ENCODE measurements at places on chromosomes 3 and 15. TPM values are rescaled to one million over a fixed set of nuclear protein-coding genes. Genes with fewer than 3 reads are reported as not detected.

DNA sequence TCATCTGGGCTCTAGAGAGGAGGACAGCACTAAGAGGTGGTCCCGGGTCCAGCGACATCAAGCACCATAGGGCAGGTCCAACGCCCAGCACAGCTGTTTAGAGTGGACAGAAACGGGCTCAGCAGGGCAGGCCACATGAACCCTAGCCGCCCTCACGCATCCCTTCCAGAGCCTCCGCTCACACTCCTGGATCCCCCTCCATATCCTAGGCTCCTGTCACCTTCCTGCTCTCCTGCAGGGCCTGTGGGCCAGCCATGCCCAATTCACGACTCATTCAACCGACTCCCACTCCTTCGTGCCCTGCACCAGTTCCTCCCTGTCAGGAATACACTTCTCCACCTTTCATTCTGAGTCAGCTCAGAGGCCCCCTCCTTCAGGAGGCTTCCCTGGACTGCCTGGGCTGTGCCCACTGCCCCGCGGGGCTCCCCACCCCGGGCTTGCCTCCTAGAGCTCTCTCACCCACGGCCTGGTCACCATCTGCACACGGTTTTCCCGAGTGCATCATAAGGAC is 90.2 kb downstream of the LINGO1 start:
- H3K4me1 ChIP-seq: peaks cover 55% of the 10 kb centered on the region
- no peaks in the 10 kb centered on the region for H3K27me3 ChIP-seq
- DNase-seq: no peak
- peak overlapping the region; percentile 49 for H3K4me3 ChIP-seq
- peak overlapping the region; percentile 19 for H3K27ac ChIP-seq

- H3K27me3 ChIP-seq: no peaks in the 10 kb centered on the region
- H3K27ac ChIP-seq: no peak overlapping the region
- no peaks in the 10 kb centered on the region for H3K36me3 ChIP-seq
- DNase-seq: no peak
These were observed 26.0 kb downstream of the CFAP92 start for GRCh38 chr3:128967748-128968355.

- no peaks in the 10 kb centered on the region for H3K4me1 ChIP-seq
- no peak overlapping the region for H3K27ac ChIP-seq
- H3K36me3 ChIP-seq: no peaks in the 10 kb centered on the region
These were observed 727.3 kb downstream of the GRM7 start for GRCh38 chr3:7588236-7588635.

DNA sequence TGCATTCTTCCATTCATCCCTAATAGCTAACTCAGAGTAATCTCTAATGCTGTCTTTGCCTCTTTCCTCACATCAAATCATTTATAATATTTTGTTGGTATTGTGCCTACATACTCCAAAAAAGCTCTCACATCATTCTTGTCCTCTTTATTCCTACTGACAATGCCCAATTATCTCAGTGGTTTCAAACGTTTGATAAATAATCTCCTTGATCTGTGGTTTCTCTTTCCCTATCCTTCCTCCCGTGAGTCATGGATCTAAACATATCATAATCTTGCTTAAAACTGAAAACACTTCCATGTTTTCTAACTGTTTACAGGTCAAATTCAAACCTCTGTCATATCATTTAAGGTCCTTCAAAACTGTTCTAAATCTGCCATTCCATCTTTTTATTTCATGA is 115.1 kb downstream of the CNTN6 start:
- no peaks in the 10 kb centered on the region for H3K36me3 ChIP-seq
- no peak overlapping the region for H3K4me3 ChIP-seq
- DNase-seq: no peak
- H3K27me3 ChIP-seq: no peaks in the 10 kb centered on the region
- H3K4me1 ChIP-seq: no peaks in the 10 kb centered on the region

- no peak overlapping the region for H3K27ac ChIP-seq
- H3K4me1 ChIP-seq: peaks cover 45% of the 10 kb centered on the region
- no peaks in the 10 kb centered on the region for H3K27me3 ChIP-seq
These were observed 65.3 kb downstream of the FLNB start for GRCh38 chr3:58073301-58074108.

GRCh38 chr3:45199837-45200648 is 26.0 kb downstream of the TMEM158 start:
- no peaks in the 10 kb centered on the region for H3K4me1 ChIP-seq
- H3K27ac ChIP-seq: no peak overlapping the region
- H3K4me3 ChIP-seq: no peak overlapping the region
- H3K36me3 ChIP-seq: no peaks in the 10 kb centered on the region
- peaks cover 26% of the 10 kb centered on the region for H3K27me3 ChIP-seq

- peak; percentile 28 for DNase-seq
- no peak overlapping the region for H3K27ac ChIP-seq
- no peaks in the 10 kb centered on the region for H3K4me1 ChIP-seq
- no peaks in the 10 kb centered on the region for H3K36me3 ChIP-seq
These were observed 65.6 kb upstream of the CTXND1 start for GRCh38 chr15:80317389-80318182.

DNA sequence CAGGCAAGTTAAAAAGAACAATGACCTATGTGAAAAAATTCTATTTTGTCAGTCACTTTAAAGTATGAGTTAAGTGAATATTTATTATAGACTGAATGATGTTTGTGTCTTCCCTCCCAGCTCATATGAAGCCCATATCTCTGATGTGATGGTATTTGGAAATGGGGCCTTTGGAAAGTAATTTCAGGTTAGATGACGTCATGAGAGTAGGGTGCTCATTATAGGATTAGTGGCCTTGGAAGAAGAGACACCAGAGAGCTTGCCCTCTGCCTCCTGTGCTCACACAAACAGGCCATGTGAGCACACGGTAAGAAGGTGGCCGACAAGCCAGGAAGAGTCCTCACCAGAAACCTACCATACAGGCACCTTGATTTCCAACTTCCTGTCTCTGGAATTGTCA is 138.8 kb upstream of the TNIK start:
- no peak overlapping the region for H3K27ac ChIP-seq
- DNase-seq: no peak
- no peak overlapping the region for H3K4me3 ChIP-seq
- peaks cover 33% of the 10 kb centered on the region for H3K36me3 ChIP-seq

DNA sequence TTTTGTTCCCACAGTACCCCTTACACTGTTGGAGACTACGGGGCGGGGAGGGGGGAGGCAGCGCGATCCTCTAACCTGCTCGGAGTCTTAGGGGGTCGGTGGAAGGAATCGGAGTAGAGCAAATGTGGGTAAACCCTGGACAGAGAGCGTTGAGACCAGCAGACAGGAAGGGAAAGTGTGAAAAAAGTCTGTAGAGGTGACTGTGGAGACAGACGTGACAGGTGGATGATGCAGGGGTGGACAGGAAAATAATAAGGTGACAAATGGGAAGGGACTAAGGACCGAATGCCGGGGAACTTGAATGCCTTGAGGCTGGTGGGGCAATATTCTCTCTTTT is 424 bp downstream of the EAF2 start:
- H3K27me3 ChIP-seq: no peaks in the 10 kb centered on the region
- DNase-seq: no peak
- H3K27ac ChIP-seq: peak overlapping the region; percentile 71
- no peaks in the 10 kb centered on the region for H3K36me3 ChIP-seq

DNA sequence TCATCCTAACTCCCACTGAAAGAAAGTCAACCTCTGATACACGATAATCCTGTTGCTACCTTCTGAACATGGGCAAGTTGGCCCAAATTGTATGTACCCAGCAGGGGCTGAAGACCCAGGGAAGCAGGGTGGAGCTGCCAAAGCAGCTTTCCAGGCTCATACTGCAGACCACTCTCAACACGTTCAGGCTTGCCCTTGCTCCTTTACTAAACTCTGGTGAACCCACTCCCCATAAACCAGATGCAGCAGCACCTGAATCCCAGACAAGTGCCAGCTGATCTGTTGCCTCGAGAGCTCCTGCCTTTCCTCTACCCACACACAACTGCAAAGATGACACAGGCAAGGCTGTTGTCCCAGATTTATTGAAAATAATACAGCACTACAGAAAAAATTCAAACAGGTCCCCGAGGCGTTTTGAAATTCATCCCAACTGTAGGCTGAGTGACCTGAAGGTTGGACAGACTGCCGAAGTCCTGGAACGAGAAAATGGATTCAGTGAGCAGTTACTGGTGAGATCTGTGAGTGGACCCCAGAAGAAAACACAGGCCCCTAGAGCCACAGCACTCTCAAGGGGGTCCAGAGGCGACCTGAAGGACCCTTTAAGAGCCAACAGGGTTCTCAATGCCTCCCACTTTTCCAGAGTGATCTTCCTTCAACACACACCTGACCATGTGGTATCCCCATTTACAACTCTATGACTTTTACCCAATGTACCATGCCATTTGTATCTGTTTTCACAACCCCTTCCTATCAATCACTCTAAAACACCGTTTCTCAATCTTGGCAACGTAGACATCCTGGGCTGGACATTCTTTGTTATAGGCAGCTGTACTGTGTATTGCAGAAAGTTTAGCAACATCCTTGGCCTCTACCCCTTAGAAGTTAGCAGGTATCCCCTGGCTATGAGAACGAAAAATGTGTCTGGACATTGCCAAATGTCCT is 3.6 kb downstream of the RPS17 start:
- H3K4me1 ChIP-seq: peaks cover 41% of the 10 kb centered on the region
- no peak for DNase-seq
- H3K36me3 ChIP-seq: peaks cover 57% of the 10 kb centered on the region
- H3K4me3 ChIP-seq: no peak overlapping the region
- no peaks in the 10 kb centered on the region for H3K27me3 ChIP-seq
- H3K27ac ChIP-seq: peak overlapping the region; percentile 17

DNA sequence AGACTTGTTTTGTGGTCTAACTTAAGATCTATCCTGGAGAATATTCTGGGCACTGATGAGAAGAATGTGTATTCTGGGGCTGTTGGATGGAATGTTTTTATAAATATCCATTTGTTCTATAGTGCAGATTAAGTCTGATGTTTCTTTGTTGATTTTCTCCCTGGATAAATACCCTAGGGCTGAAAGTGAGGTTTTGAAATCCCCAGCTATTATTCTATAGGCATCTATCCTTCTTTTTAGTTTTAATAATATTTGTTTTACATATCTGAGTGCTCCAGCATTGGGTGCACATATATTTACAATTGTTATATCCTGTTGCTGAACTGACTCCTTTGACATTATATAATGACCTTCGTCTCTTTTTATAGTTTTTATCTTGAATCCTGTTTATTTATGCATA is 42.9 kb downstream of the GALK2 start:
- H3K36me3 ChIP-seq: no peaks in the 10 kb centered on the region
- no peak for DNase-seq
- no peak overlapping the region for H3K27ac ChIP-seq
- H3K4me1 ChIP-seq: no peaks in the 10 kb centered on the region
- H3K4me3 ChIP-seq: no peak overlapping the region
- no peaks in the 10 kb centered on the region for H3K27me3 ChIP-seq

DNA sequence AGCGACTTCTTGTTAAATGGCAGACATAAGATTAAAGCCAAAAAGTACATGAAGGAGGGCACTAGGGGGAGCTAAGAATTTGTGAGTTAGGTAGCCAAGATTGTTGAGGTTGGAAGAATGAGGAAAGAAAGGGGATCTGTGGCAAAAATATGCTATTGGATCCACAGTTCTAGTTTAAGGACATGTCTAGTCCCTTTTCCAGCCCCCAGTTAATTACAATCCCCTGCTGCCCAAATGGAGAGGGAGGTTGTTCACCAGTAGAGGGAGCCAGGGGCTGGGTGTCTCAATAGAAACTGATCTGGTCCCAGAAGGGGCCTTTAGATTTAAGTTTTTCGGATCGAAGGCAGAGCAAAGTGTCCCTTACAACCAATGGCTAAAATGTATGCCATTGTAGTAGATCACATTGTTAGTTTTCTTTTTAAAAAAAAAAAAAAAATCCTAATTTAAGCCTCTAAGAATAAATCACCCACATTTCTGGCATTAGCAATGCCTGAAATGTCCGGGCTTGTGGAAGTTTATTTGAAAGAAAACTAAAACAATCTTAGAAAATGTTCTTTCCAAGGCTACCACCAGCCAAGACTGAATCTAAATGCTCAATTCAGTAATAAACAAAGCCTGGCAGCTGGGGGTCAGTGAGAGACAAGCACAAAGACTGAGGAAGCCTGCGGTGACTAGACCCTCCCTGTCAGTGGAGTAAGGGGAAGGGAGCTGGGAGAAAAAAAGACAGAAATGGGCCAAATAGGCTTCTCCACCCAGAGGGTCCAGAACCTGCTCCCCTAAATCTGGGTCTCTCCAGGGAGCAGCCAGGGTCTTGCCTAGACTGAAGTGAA is 7.1 kb downstream of the COL8A1 start:
- no peaks in the 10 kb centered on the region for H3K36me3 ChIP-seq
- DNase-seq: no peak
- no peak overlapping the region for H3K4me3 ChIP-seq

DNA sequence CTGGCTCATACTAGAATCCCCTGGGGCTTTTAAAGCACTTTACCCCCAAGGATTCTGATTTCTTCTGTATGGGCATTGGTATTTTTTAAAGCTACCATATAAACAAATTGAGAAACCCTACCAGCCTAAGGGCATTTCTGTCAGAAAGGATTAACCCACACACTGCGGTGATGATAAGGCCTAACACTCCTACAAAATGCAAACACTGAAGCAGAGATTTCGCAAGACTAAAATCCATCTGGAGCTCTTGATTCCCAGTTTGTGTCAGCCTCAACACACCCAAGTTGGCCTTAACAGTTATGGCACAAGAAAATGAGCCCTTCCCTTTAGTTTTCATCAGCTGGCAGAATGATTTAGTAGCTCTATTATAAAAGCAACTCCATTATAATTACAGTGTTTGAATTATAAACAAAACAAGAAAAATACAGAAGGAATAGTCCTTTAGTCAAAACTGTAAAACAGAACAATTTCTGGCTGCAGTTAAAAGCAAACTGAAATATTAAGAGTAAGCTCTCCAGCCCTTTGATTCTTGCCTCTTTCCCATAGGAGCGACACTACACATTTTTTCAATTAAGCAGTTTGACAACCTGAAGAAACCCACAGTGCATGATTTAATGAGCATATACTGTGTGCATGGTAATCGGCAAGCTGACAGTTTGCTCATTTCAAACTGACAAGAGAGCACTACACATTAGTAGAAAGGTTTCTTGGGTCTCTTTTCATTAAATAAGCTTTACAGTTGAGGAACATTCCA is 441.2 kb downstream of the FHIT start:
- no peaks in the 10 kb centered on the region for H3K4me1 ChIP-seq
- H3K27me3 ChIP-seq: no peaks in the 10 kb centered on the region
- no peak for DNase-seq

DNA sequence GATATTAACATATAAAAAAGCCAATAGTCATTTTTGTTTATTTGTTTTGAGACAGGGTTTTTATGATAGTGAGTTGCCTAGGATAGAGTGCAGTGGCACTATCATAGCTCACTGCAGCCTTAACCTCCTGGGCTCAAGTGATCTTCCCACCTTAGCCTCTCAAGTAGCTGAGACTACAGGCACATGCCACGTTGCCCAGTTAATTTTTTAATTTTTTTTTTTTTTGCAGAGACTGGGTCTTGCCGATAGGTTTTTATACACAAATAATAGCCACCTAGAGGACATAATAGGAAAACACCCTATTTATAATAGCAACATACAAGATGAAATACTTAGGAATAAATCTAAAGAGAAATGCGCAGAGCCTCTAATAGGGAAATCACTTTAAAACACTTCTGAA is 13.3 kb downstream of the EIF3J start:
- H3K4me1 ChIP-seq: peaks cover 22% of the 10 kb centered on the region
- no peaks in the 10 kb centered on the region for H3K27me3 ChIP-seq
- DNase-seq: no peak

- H3K4me1 ChIP-seq: peaks cover 20% of the 10 kb centered on the region
- DNase-seq: no peak
- no peak overlapping the region for H3K4me3 ChIP-seq
- H3K36me3 ChIP-seq: no peaks in the 10 kb centered on the region
- H3K27me3 ChIP-seq: no peaks in the 10 kb centered on the region
These were observed 141.0 kb upstream of the ARHGEF26 start for GRCh38 chr3:153980252-153980590.

The PFKFB4 gene
- polyA plus RNA-seq: 1.0 TPM

The ATP10A gene
- 2.2 TPM for polyA plus RNA-seq

The TGM5 gene
- polyA plus RNA-seq: 0.10 TPM

The CPLX3 gene
- polyA plus RNA-seq: 14.6 TPM

The FANCD2OS gene
- polyA plus RNA-seq: not detected

The SCAP gene
- polyA plus RNA-seq: 44.0 TPM

Measured in heart right ventricle (tissue), 16 donors.